Choroid plexus epithelial cell (primary cell): ENCODE measurements at places on chromosomes 3 and 15.

DNA sequence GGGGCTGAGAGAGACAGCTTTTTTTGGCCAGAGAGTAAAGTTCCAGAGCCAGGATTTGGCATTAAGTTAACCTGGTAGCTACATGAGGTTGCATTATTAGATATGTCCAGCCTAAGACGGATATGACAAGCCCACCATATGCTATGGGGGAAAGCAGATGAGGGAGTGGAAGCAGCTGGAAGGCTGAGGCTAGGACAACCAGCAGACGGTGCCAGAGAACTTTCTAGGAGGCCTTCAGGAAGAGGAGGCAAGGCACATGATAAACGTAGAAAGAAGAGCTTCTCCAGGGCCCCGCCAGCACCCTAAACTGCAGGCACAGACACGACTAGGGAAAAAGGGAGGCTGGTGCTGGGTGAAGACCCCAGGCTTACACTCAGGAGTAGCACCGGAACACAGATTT lies 87.0 kb downstream of the CTNNB1 start:
- no peak for DNase-seq

GRCh38 chr3:17535274-17535673 lies 207.2 kb downstream of the TBC1D5 start:
- DNase-seq: no peak

DNA sequence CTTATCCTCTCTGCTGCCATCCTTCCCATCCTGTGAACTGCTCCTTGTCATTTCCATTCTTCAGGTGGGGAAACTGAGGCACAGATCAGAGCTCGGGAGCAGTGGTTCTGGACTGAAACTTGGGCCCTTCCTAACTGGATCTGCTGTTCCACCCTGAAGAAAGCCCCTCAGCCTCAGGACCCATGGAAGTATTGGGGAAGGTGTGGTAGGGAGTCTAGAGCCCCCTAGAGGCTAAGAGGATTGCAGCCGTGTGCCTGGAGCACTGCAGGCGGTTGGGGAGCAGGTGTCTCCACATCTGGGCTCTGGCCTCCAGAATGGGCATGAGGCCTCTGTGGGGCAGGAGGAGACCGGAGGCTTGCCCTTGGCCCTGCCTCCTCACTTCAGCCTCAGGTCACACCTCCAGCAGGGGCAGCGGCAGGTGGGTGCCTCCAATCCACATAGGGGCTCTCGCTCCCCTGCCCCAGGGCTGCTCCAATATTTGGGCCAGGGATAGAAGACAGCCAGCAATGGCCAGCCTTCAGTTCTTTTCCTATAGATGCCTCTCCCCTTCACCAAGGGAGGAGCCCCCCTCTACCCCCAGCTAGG lies 28.1 kb downstream of the DNAJB8 start:
- DNase-seq: no peak

DNA sequence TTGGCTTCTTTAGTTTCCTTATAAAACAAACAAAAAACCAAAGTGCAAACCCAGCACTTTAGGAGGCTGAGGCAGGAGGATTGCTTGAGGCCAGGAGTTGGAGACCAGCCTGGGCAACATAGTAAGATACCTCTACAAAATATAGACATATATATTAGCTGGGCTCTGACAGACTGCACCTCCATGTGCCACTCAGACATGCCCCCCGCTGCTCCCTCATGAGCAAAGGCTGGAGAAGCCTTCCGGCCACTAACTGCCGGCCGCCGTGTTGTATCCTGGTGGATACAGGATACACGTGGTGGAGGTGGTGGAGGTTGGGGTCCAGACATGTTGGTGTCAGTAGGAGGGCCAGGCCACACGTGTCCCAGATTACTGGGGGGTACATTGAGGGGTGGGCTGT lies 29.4 kb upstream of the CCR4 start:
- no peak for DNase-seq

DNA sequence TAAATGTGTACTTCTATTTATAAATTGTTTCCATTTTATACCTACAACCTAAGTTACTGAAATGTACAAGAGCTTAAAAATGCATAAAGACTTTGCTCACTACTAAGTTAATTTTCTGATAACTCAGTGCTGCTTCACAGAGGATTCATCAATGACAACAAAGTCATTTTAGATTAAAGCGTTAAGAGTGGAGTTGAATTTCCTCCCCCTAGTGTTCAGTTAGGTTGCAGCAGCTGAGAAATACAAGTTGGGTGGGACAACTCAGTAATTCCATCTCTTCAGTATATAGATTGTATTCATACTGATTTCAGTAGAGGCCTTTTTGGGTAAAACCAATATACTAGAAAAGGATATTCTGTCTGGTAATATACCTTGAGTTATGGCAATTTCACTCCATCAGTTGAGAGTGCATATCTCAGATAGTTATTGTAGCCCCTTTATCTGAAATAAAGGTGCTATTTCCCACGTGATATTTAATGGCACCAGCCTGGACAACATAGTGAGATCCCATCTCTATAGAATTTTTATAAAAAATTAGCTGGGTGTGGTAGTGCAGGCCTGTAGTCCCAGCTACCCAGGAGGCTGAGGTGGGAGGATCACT lies 6.9 kb upstream of the RPL35A start:
- DNase-seq: peak; percentile 71

GRCh38 chr15:26631894-26632293 lies 141.0 kb downstream of the GABRB3 start:
- DNase-seq: no peak
